ENCODE measurements at places on chromosomes 7 and 10. TPM values are rescaled to one million over a fixed set of nuclear protein-coding genes. Genes with fewer than 3 reads are reported as not detected.

The FZD1 gene
- 20.6 TPM for total RNA-seq

The MAGI2 gene
- 2.9 TPM for total RNA-seq

The ANKRD2 gene
- total RNA-seq: 31.3 TPM

The OR2A1 gene
- 0.05 TPM for total RNA-seq

The FAM237B gene
- total RNA-seq: not detected

The BAMBI gene
- 10.4 TPM for total RNA-seq

The PLAU gene
- total RNA-seq: 1,509 TPM

The AKR1C1 gene
- total RNA-seq: 5.5 TPM

The ZNF786 gene
- 6.4 TPM for total RNA-seq

The AGAP9 gene
- total RNA-seq: 6.8 TPM

The ATAD1 gene
- 90.3 TPM for total RNA-seq

The AOAH gene
- total RNA-seq: 1.9 TPM

The GPRIN2 gene
- total RNA-seq: 29.2 TPM

The OR9A2 gene
- not detected for total RNA-seq

The PON1 gene
- not detected for total RNA-seq

The RBP3 gene
- not detected for total RNA-seq

The CCDC126 gene
- total RNA-seq: 18.7 TPM

The SPRN gene
- 0.35 TPM for total RNA-seq

The GDF2 gene
- not detected for total RNA-seq

The CALML5 gene
- total RNA-seq: not detected

The CRCP gene
- 39.5 TPM for total RNA-seq

The PRRT4 gene
- not detected for total RNA-seq

The LIPM gene
- not detected for total RNA-seq

The CFTR gene
- total RNA-seq: 10.9 TPM

The RET gene
- 0.45 TPM for total RNA-seq

The ATP5F1C gene
- 438 TPM for total RNA-seq

The OPN1SW gene
- not detected for total RNA-seq

The DPYSL4 gene
- total RNA-seq: 0.94 TPM

The BCL7B gene
- total RNA-seq: 21.7 TPM

The HTR5A gene
- total RNA-seq: not detected

The ZCWPW1 gene
- 0.17 TPM for total RNA-seq

The TMEM270 gene
- not detected for total RNA-seq

The WNT2 gene
- total RNA-seq: 0.35 TPM

The OR2A5 gene
- total RNA-seq: not detected

The ERVW-1 gene
- not detected for total RNA-seq

The ZNF736 gene
- total RNA-seq: 33.0 TPM

The AEBP1 gene
- 3.5 TPM for total RNA-seq

The POM121C gene
- total RNA-seq: 6.1 TPM

The CAV2 gene
- 223 TPM for total RNA-seq

The ADAM8 gene
- 15.8 TPM for total RNA-seq

The CPA1 gene
- total RNA-seq: not detected

The EGR2 gene
- total RNA-seq: 0.40 TPM

The ADGRA1 gene
- total RNA-seq: not detected

The PCDH15 gene
- not detected for total RNA-seq

Data from renal cortical epithelial cell (primary cell).